ENCODE measurements at places on chromosomes 2 and 18. TPM values are rescaled to one million over a fixed set of nuclear protein-coding genes. Genes with fewer than 3 reads are reported as not detected.

Gene HRH4
- 1.1 TPM for total RNA-seq

Gene UGT1A5
- not detected for total RNA-seq

Gene CCDC74B
- total RNA-seq = 0.30 TPM

Gene SANBR
- total RNA-seq = 5.4 TPM

Gene SLC4A5
- 11.5 TPM for total RNA-seq

Gene CRYGC
- total RNA-seq = not detected

Gene TUBB8B
- not detected for total RNA-seq

DNA sequence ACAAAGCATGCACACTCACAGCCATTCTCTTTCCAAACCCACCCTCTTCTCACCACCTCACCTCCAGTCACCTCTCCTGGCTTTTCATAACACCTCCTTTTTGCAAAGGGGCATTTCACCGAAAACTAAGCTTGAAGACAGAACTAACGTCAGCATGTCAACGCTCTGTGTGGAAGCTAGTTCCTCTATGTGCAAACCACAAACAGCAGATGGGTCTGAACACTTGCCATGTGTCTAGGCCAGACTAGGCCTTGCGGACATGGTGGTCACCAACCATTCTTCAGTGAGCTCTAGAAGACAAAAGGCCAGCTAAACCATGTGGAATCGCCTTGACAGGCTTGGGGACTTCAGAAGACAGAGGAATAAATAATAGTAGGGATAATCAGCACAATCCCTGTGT is 148.5 kb downstream of the TXNL1 start:
- no peak for DNase-seq
- no peak overlapping the region for H3K4me3 ChIP-seq
- H3K27ac ChIP-seq = no peak overlapping the region
- no peaks in the 10 kb centered on the region for H3K36me3 ChIP-seq
- H3K27me3 ChIP-seq = no peaks in the 10 kb centered on the region
- no peaks in the 10 kb centered on the region for H3K4me1 ChIP-seq

DNA sequence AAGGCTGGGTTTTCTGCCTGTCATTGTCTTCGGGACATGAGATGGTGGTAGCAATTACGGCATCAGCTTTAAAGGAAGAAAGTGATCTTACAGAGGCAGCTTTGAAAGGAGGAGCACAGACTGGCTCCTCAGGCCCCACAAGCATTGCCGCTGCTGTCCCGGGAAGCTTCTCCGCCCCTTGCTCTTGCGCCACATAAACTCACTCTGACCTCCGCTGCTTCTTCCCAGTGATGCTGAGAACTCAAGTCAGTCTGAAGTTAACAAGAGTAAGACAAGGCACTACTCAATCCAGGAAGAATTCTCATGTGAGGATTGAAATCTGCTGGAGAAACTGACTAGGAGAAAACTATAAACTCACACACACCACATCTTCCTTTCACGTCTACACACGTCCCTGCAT is 112.4 kb upstream of the RIOK3 start:
- no peak overlapping the region for H3K27ac ChIP-seq
- no peak overlapping the region for H3K4me3 ChIP-seq
- H3K36me3 ChIP-seq = no peaks in the 10 kb centered on the region
- H3K4me1 ChIP-seq = no peaks in the 10 kb centered on the region
- H3K27me3 ChIP-seq = no peaks in the 10 kb centered on the region

GRCh38 chr2:67015681-67016080 is 381.5 kb upstream of the ETAA1 start:
- no peak for DNase-seq
- no peaks in the 10 kb centered on the region for H3K27me3 ChIP-seq
- no peak overlapping the region for H3K27ac ChIP-seq

- no peak overlapping the region for H3K27ac ChIP-seq
- no peak overlapping the region for H3K4me3 ChIP-seq
- no peak for DNase-seq
- H3K27me3 ChIP-seq = no peaks in the 10 kb centered on the region
- H3K36me3 ChIP-seq = no peaks in the 10 kb centered on the region
- H3K4me1 ChIP-seq = peaks cover 11% of the 10 kb centered on the region
Measured at GRCh38 chr2:195470622-195471021, 186.4 kb upstream of the SLC39A10 start.

DNA sequence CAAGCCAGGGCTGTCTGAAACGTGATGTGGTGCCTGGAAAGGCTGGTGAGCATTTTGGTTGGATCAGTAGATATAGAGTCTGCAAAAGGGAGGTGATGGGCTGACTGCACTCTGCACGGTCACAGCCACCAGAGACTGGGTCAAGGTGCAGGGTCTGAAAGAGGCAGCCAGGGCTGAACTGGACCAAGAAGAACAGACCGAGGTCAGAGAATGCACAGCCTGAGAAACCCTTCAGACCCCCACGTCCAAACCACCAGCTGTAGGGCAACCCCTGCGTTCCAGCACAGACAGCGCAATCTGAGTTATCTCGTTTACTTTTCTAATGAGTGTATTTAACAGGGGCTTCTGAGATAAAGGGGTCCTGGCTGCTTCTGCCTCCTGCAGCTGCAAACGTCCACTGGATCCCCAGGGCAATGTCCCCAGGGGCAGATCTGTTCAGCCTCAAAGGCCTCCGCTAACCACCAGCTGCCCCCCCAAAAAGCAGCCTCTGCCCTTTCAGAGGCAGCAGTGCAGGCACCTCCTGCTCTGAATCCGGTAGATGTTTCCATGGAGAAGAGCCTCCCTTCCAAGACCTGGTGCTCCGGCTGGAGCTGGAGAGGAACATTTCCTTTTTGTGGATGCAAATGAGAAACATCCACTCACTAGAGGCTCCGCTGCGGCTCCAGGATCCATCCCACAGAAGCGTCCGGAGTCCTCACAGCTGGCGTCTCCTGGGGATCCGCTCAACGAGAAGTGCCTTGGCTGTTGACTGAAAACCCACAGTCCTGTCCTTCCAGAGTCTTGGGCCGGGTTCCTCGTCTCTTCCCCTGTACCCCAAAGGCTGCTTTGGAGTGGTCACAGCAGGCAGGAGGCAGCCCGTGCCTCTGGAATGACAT is 970 bp upstream of the KCNG2 start:
- H3K27ac ChIP-seq = no peak overlapping the region
- H3K4me3 ChIP-seq = no peak overlapping the region
- DNase-seq = no peak
- H3K4me1 ChIP-seq = no peaks in the 10 kb centered on the region
- H3K36me3 ChIP-seq = no peaks in the 10 kb centered on the region

DNA sequence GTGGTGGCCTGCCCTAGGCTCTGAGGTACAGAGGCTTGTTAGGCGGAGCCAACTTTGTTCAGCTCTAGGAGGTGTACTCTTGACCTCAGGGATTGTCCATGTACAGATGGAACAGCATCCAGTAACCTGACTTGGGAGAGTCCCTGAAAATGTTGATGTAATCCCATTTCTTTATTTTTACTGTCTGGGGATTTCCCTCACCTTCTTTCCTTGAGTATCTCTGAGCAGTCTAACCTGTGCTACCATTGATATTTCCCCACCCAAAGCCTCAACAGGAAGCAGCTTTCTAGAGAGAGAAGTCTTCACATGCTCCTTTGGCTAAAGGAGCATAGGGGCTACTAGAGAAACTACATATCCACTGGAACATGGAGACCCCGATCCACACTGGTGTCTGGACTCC is 10.4 kb downstream of the IL36A start:
- DNase-seq = no peak
- no peak overlapping the region for H3K4me3 ChIP-seq
- no peak overlapping the region for H3K27ac ChIP-seq

- no peaks in the 10 kb centered on the region for H3K27me3 ChIP-seq
- DNase-seq = no peak
- no peak overlapping the region for H3K4me3 ChIP-seq
- no peak overlapping the region for H3K27ac ChIP-seq
- H3K4me1 ChIP-seq = no peaks in the 10 kb centered on the region
Measured at GRCh38 chr2:18299423-18300212, 260.8 kb downstream of the RDH14 start.

DNA sequence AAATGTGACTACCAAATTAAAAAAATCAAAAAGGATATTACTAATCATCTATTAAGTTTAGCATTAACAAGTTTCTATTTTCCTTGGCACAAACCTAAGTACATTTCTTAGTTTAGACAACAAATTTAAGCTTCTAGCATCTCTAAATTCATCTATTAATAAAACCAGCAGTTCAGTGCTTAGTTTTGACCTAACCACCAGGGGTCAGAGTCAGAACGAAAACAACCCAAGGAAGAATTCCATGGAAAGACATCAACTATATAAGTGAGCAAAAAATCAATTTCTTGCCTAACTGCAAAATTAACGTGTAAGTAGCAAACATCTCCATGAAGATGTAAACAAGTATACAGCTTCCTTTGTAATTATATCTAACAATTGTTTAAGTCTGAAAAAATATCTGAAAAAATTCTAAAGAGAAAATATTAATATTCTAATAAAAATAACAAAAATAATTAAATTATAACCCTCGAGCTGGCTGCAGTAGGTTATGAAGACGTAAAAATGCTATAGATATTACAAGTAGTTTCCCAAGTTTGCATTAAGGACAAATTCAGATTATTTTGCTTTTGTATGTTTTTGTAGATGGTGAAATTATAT is 83.7 kb downstream of the CERKL start:
- no peaks in the 10 kb centered on the region for H3K36me3 ChIP-seq
- H3K27me3 ChIP-seq = peaks cover 4% of the 10 kb centered on the region
- no peak overlapping the region for H3K4me3 ChIP-seq

DNA sequence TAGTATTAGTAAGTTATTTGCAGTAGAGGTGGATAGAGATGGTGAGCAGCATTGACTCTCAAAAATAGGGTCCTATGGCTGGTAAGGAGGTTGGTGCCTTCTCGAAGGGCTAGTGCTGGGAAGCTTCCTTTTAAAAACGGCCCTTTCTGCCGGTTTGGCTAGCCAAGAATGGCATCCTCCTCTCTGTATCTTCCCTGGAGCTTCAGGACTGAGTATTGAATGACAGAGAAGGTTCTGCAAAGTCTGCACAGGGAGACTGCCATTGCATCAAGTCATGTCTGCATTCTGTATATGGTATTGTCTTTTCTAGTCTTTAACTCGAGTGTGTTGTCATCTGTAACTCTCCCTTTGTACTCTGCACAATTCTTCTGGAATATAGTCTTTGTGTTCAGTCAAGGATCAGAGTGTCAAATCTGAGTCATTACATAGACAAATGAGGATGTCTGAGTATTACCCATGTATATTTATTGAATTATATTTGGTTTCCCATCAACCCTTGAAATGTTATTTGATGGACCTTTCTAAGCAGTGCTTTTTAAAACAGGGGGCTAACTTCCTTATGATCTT is 1.1 kb downstream of the LDLRAD4 start:
- no peaks in the 10 kb centered on the region for H3K36me3 ChIP-seq
- no peak overlapping the region for H3K27ac ChIP-seq
- H3K27me3 ChIP-seq = no peaks in the 10 kb centered on the region
- H3K4me1 ChIP-seq = peaks cover 26% of the 10 kb centered on the region
- no peak for DNase-seq

DNA sequence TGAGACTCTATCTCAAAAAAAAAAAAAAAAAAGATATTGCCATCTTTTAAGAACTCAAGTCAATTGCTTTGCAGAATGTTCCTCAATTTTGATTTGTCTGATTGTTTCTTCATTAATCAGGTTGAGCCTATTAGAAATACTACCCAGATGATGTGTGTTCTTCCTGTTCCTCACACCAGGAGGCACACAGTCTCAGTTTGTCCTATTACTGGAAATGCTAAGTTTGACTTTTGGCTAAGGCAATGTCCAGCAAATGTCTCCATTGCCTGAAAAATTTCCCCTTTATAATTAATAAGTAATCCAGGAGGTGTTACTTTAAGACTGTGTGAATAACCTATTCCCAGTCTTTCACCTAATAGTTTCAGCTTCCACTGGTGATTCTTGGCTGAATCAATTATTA is 28.4 kb downstream of the BOLA3 start:
- H3K4me1 ChIP-seq = no peaks in the 10 kb centered on the region
- no peaks in the 10 kb centered on the region for H3K27me3 ChIP-seq
- no peak overlapping the region for H3K4me3 ChIP-seq
- peak overlapping the region; percentile 70 for H3K27ac ChIP-seq

- no peak overlapping the region for H3K4me3 ChIP-seq
- no peaks in the 10 kb centered on the region for H3K27me3 ChIP-seq
- H3K4me1 ChIP-seq = no peaks in the 10 kb centered on the region
- DNase-seq = no peak
- H3K27ac ChIP-seq = no peak overlapping the region
- peaks cover 33% of the 10 kb centered on the region for H3K36me3 ChIP-seq
Measured at GRCh38 chr2:86213699-86214502, 14.6 kb downstream of the MRPL35 start.

- no peak for DNase-seq
- no peak overlapping the region for H3K4me3 ChIP-seq
- no peak overlapping the region for H3K27ac ChIP-seq
- no peaks in the 10 kb centered on the region for H3K27me3 ChIP-seq
- no peaks in the 10 kb centered on the region for H3K4me1 ChIP-seq
Measured at GRCh38 chr2:211957799-211958198, 580.8 kb downstream of the ERBB4 start.

GRCh38 chr2:110980339-110981062 is 140.2 kb upstream of the BCL2L11 start:
- no peaks in the 10 kb centered on the region for H3K27me3 ChIP-seq
- no peaks in the 10 kb centered on the region for H3K36me3 ChIP-seq
- H3K4me1 ChIP-seq = no peaks in the 10 kb centered on the region
- H3K27ac ChIP-seq = no peak overlapping the region
- H3K4me3 ChIP-seq = no peak overlapping the region
- no peak for DNase-seq

- H3K36me3 ChIP-seq = no peaks in the 10 kb centered on the region
- no peak for DNase-seq
- H3K4me3 ChIP-seq = no peak overlapping the region
- no peaks in the 10 kb centered on the region for H3K4me1 ChIP-seq
- no peaks in the 10 kb centered on the region for H3K27me3 ChIP-seq
- H3K27ac ChIP-seq = no peak overlapping the region
Measured at GRCh38 chr2:232886632-232887031, 16.6 kb downstream of the SNORC start.

DNA sequence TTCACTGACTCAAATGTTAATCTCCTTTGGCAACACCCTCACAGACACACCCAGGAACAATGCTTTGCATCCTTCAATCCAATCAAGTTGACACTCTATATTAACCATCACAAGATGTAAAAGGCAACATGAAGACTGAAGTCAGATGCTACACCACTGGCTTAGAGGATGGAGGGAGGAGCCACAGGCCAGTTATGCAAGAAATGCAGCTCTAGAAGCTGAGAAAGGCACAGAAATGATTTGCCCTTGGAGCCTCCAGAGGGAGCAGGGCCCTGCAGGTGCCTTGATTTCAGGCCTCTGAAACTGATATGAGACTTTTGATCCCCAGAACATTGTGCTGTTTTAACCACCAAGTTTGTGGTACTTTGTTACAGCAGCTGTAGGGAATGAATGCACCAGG is 276.3 kb downstream of the KCNS3 start:
- H3K36me3 ChIP-seq = no peaks in the 10 kb centered on the region
- H3K27ac ChIP-seq = no peak overlapping the region
- H3K4me3 ChIP-seq = no peak overlapping the region
- H3K27me3 ChIP-seq = no peaks in the 10 kb centered on the region
- H3K4me1 ChIP-seq = no peaks in the 10 kb centered on the region

- DNase-seq = no peak
- H3K27me3 ChIP-seq = no peaks in the 10 kb centered on the region
- H3K36me3 ChIP-seq = no peaks in the 10 kb centered on the region
- H3K4me3 ChIP-seq = no peak overlapping the region
- no peaks in the 10 kb centered on the region for H3K4me1 ChIP-seq
Measured at GRCh38 chr2:215917953-215918620, 95.3 kb downstream of the MREG start.

All from CD4-positive, alpha-beta memory T cell (primary cell).